NCI-H1694 (cell line): ENCODE measurements at places on chromosomes 2 and 18.

DNA sequence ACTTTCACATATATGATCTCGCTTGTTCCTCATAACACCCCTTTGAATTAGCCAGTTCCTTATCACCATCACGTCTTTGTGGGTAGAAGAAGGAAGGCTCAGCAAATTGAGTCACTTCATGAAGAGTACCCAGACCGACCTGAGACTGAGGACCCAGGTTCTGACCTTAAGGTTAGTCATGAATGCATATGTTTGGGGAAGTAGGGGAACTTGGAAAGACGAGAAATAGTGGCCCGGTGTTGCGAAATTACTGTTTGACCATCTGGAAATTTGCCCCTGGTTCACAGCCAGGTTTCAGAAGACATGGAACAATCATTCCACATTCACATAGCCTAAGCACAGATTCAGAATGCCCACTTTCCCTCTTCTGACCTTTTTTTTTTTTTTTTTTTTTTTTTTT lies 59.8 kb downstream of the MEIS1 start:
- DNase-seq, result no peak

DNA sequence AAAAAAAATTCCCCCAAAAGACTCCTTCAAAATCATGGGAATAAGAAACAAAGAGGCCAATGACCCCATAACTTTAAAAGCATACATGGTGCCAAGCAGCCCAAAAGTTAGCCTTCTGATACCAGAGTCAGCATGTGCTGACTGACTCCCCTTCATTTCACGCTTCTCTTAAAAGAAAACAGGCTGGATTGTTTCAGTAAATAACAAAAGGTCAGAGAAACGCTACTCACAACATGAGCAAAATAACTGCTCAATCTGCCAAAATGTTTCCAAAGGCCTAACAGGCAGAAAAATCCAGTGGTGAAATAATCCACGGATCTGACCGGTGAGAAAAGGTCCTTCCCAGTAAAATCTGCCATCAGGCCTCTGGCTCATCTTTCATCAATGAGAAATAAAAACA lies 71.6 kb downstream of the BCL2 start:
- DNase-seq, result no peak

DNA sequence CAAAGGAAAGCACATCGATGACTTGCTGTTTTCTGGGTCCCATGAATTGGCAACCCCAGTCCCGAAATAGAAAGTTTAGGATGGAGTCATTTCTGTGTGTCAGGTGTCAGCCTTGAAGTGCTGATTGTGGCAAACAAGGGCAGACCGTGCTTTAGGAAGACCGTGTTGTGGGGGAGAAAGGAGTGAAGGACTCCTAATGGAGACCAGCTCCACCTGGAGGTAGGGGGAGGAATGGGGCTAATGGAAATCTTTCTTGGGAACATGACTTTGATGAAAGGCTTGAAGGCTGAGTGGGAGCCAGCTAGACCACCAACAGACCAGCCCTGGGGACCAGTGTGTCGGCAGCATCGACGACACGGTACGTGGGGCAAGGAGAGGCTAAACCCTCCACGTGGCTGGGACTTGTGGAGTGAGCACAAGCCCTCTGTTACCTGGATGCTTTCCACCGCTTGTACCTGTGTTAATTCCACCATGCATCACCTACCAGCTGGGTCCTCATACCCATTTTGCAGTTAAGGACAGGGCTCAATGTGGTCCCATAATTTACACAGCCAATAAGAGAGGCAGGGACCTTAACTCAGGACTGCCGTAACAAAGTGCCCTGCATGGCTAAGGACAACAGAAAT lies 104.2 kb downstream of the SH3BP4 start:
- DNase-seq, result peak; percentile 55

- no peak for DNase-seq
Observed at GRCh38 chr2:236754271-236754944, 184.8 kb downstream of the ACKR3 start.

GRCh38 chr2:111188681-111189080 lies 68.0 kb downstream of the BCL2L11 start:
- no peak for DNase-seq

GRCh38 chr2:188416367-188416766 lies 124.7 kb downstream of the GULP1 start:
- no peak for DNase-seq

- no peak for DNase-seq
Observed at GRCh38 chr2:107548216-107548615, 278.5 kb upstream of the RGPD4 start.

DNA sequence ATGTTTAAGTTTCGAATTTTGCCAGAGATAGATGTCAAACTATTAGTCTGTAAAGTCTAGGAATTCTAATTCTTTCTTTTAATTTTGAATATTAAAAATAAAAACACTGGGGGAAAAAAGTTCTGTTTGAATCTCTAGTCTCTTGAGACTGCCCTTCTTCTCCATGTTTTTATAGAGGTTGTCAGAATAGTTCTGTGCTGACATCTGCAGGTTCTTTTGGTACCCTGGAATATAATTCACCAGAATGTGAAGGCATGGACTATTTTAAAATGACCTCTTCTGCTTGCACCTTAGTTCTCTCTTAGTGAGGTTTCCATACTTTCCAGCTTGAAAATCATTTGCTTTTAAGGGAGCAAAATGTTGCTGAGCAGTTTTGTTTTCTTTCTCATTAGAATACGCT lies 121.0 kb upstream of the MSTN start:
- DNase-seq, result no peak

- no peak for DNase-seq
Observed at GRCh38 chr2:101426822-101427221, 39.5 kb upstream of the CREG2 start.

DNA sequence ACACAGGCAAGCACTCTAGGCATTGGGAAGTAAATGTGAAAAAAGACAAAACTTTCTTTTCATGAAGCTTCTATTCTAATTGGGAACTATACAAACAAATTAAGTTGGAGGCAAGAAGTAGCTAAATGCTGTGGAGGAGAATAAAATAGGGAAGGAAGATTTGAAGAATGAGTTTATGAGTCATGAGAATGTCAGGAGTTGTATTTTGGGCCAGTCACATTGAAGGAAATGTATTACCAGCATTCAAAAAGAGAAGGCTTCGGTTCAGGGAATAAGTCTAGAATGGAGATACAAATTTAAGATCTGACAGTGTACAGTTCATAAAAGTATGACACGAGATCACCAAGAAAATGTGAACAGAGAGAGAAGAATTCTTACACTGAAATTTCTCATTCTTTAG lies 666.5 kb downstream of the ADCYAP1 start:
- DNase-seq, result no peak

DNA sequence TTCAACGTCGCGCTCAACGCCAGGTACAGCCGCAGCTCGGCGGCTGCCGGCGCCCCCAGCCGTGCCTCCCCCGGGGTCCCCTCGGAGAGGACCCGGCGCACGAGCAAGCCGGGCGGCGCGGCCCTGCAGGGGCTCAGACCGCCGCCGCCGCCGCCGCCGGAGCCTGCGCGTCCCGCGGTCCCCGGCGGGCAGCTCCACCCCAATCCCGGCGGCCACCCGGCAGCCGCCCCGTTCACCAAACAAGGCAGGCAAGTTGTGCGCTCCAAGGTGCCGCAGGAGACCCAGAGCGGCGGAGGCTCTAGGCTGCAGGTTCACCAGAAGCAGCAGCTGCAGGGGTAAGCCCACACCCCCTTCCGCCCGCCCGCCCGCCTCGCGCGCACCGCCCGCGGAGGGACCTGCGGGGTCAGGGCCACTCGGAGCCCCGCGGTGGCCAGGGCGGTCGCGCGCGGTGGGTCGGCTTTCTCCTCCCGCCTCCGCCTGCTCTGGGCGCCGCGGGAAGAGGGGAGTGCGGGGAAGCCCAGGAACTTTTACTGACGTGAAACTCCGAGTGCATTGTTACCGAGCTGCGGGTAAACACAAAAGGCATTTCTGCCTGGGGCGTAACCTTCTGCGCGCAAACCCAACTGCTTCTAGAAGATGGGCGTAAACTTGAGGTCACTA lies 861 bp downstream of the LTBP1 start:
- DNase-seq, result peak; percentile 10

- no peak for DNase-seq
Observed at GRCh38 chr2:85892216-85892944, 3.6 kb upstream of the ST3GAL5 start.

GRCh38 chr2:215870986-215871385 lies 142.4 kb downstream of the MREG start:
- DNase-seq, result no peak

DNA sequence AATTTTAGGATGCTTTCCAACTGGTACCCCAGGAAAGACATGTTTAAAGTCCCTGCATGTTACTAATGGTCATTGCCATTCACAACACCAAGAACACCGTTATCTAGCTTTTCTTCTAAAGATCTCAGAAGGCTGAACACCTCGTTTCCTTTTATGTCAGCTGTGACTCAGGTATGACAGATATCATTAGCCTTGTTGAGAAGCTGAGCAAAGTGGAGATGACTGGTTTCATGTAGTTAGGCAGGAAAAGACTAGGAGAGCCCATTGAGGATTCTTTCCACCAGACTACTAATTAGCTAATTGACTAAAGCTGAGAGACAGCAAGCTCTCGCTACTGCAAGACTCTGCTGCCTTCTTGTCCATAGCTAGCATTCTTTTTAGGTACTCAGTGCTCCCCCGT lies 32.0 kb upstream of the ARL5A start:
- DNase-seq, result no peak

DNA sequence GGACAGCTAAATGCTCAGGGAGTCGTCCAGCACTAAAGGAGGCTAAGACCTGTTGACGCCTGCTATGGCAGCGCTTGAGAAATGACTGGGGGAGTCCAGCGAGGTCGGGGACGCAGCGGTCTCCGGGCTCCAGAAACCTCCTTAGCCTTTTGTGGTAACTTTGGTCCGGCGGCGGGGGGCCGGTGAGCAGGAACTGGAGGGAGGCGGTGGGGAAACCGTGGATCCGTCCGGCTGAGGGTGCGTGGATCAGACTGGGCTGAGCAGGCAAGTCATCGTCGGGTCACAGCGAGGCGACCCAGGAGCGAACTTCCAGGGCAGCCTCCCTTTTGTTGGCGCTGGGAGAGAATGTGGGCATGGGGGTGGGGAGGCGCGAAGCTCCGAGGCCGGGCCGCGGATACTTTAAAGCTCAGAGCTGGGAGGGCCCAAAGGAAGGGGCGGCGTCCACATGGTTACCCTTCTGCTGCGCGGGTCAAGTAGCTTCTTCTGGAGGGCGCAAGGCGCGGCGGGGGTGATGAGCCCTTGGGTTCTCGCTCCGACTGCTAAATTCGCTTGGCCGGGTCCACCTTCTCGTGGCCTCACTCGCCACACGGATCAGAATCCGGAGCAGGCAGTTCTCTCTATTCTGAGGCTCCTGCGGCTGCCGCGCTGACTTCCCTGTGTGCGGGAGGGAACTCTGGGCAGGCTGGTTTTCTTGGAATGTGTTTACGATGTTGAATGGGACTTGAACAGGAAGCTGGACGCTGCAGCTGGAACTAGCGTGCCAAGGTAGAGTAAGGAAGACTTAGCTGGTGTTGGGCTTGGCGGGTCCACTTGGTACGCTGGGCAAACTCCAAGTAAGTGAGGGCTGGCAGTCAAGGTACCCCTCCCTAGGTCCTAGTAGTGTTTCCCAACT lies 920 bp downstream of the GULP1 start:
- DNase-seq, result no peak

- DNase-seq, result no peak
Observed at GRCh38 chr2:195658541-195658890, 1.5 kb downstream of the SLC39A10 start.

GRCh38 chr2:71060871-71061270 lies 7.6 kb upstream of the NAGK start:
- no peak for DNase-seq

DNA sequence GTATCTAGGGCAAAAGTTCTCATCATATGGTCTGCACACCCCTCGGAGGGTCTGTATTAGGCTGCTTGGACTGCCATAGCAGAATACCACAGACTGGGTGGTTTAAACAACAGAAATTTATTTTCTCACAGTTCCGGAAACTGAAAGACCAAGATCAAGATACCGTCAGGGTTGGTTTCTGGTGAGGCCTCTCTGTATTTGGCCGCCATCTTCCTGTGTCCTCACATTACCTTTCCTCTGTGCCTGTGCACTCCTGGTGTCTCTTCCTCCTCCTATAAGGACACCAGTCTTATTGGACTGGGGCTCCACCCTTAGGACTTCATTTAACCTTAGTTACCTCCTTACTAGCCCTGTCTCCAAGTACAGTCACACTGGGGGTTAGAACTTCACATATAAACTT lies 132.5 kb downstream of the NCOA1 start:
- DNase-seq, result no peak

DNA sequence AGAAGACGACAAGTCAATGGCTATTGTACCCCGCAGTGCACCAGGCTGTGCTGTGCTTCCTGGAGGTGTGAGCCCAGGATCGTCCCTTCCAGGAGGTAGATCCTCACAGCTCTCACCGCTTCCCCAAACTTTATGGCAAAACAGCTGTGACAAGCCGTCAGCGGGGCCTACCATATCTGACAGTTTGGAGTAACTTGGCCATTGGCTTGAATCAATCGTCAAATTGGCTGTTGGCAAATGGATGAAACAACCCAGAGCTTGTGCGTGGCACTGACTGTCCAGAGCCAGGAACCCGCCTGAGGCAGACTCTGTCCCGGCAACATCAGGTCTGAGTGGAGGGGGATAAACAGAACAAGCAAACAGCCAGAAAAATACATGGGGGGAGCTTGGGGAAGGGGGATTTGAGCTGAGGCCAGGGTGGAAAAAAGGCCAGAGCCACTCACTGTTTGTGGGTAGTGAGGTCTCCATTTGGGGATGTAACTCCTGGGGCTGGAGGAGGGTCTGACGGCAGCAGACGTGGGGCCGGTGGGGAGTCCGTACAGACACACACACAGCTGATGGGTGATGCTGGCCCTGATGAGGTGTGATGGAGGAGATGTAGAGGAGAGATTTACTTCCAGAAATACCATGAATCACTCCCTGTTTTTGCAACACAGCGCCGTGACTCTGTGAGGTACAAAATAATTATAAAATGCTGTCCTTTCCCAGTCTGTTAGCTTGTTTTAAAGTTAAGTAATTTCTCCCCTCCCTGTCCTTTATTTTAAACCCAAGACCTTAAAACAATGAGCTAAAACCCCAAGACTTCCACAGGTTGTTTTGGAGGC lies 174.8 kb downstream of the TWIST2 start:
- no peak for DNase-seq

- DNase-seq, result no peak
Observed at GRCh38 chr18:34738175-34738894, 28.2 kb downstream of the DTNA start.

GRCh38 chr2:85264471-85264870 lies 63.3 kb downstream of the TGOLN2 start:
- no peak for DNase-seq

DNA sequence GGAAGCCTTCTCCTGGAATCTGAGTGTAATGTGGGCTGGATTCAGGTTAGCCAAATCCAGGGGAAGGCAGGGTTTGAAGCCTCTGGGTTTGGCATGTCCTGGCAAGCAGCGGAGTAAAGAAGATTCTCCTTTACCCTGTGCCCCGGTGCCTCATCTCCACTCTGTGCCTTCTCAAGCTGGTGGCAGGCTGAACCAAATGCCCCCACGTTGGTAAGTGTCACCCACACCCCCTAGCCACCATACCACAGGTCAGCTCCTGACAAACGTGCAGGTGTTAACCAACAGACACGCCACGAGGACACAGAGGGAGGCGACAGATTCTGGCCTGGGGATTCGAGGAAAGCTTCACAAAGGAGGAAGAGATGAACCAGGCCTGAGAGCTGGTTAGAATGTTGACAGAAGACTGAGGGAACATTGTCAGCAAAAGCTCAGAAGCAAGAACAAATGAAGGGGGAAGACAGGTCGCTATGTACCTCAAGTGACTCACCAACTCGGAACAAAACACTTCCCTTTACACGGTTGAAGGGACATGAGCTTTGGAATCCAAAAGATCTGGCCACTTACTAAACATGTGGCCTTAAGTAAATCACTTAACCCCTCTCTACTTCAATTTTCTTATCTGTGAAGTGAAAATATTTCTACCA lies 85.2 kb upstream of the LCLAT1 start:
- DNase-seq, result no peak
